ENCODE measurements at places on chromosomes 2 and 18.

GRCh38 chr2:180497621-180498152, 482.7 kb upstream of the UBE2E3 start:
- no peak for DNase-seq

DNA sequence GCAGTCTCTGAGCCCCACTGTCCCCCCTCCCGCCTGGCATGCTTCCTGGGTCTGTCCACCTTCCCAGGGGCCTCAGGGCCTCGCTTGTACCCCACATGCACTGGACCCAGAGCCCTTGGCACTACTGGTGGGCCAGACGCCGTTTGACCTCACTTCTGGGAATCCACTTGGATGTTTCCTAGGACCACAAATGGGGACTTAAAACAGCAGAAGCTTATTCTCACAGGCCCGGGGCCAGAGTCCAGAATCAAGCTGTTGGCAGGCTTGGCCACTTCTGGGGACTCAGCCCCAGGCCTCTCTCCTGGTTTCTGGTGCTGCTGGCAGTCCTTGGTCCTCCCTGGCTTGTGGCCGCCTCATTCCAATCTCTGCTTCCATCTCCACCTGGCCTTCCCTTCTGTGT, 19.6 kb downstream of the ANO7 start:
- no peak for DNase-seq

- DNase-seq: no peak
These were observed 89.9 kb downstream of the INHBB start for GRCh38 chr2:120435671-120436459.

- DNase-seq: peak; percentile 22
These were observed 78.9 kb downstream of the CD8B2 start for GRCh38 chr2:106566050-106566449.

GRCh38 chr2:161039071-161039470, 121.2 kb upstream of the TANK start:
- DNase-seq: no peak

DNA sequence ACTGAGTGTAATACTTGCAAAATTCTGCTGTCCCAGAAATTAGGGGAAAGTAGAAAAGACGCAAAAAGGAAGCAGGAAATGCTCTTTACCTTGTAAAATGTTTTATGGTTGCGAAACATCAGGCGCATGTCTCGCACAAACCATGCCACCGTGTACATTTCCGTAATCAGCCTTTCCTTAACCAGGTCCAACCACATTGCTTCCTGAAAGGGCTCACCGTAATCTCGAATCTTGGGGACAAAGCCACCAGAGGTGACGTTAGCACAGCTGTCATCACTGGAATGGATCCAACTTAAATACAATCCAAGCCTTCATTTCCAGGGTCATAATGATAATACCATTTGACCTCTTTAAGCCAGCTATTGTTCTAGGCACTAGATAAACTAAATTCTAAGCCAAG, 49.3 kb downstream of the SP110 start:
- peak; percentile 52 for DNase-seq

GRCh38 chr18:35029103-35029502, 12.1 kb upstream of the MAPRE2 start:
- DNase-seq: no peak

- no peak for DNase-seq
These were observed 7.6 kb downstream of the POU3F3 start for GRCh38 chr2:104861351-104862057.

GRCh38 chr2:59824314-59824713, 729.1 kb downstream of the BCL11A start:
- no peak for DNase-seq

DNA sequence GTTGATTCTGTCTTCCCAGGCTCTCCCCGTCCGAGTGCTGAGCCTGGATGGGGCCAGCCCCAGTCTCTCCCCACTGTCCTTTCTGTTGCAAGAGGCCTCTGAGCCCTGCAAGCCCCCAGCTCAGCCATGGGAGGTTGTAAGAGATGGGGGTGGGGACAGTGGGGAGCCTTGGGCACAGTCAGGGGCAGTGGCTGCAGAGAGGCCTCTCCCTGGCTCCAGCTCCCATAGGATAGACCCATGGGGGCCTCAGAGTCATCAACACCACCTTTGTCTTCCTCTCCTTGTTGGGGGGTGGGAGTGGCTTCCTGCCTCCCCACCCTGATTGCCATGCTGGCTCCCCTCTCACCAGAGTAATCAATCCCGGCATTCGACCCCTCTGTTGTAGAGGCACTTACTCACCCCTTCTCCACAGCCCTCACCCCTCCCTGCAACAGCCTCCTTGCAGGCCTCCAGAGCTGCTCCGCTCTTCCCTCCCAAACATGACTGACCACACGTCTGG, 37.5 kb upstream of the NPAS2 start:
- no peak for DNase-seq

- no peak for DNase-seq
These were observed 65.3 kb upstream of the OTOS start for GRCh38 chr2:240205772-240206171.

GRCh38 chr2:132519566-132519965, 103.0 kb downstream of the GPR39 start:
- no peak for DNase-seq

DNA sequence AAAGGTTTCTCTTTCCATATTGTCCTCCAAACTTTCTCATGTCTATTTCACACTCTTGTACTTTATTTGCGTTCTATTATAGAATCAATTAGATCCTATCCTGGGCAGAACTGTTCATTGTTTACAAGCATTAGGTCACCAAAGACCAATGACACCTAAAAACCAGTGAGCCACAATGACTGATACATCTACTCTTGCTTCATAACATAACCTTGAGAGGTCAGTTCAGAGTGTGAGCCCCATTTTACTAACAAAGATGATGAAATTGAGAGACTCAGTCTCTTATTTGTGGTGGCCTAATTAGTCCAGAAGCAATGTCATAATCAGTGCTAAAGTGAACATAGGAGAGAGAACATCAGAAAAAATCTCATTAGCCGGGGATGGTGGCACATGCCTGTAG, 248.9 kb upstream of the RBBP8 start:
- DNase-seq: no peak

DNA sequence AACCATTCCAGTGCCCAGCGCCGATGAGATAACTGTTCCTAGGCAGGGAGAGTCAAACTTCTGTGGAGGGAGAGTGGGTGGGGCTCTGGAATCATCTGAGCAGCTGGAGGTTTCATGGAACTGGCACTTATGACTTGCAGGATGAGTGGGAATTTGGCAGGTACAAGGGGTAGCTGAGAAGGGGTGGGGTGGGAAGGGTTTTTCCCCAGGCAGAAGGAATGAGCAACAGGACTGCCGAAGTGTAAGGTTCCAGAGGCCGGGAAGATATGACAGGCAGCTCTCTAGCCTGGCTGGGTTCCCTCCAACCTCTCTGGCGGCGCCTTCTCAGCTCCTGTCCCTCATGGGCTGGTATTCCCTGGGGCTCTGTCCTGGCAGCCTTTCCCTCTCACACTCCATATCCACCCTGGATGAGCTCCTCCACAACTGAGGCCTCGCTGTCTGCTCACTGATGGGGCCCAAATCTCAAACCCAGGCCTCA, 2.5 kb upstream of the TET3 start:
- DNase-seq: no peak

GRCh38 chr2:150697596-150697995, 210.1 kb upstream of the RND3 start:
- no peak for DNase-seq

DNA sequence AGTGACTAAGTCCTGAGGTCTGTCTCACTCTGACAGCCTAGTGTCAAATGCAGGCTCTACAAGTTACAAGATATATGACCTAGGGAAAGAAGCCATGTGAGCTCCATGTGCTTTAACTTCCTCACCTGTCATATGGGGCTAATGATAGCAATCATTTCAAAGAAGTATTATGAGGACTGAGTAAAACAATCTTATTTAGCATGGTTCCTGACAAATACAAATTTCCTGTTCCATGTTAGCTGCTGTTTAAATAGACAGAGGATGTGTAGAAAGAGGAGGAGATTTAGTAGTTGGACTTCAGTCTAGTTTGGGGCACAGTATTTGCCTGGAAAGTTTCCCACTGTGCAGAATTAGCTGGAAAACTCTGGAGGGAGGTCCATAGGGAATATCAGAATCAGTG, 545.8 kb downstream of the CNTNAP5 start:
- no peak for DNase-seq

- DNase-seq: no peak
These were observed 127.1 kb downstream of the ETAA1 start for GRCh38 chr2:67524213-67524612.

DNA sequence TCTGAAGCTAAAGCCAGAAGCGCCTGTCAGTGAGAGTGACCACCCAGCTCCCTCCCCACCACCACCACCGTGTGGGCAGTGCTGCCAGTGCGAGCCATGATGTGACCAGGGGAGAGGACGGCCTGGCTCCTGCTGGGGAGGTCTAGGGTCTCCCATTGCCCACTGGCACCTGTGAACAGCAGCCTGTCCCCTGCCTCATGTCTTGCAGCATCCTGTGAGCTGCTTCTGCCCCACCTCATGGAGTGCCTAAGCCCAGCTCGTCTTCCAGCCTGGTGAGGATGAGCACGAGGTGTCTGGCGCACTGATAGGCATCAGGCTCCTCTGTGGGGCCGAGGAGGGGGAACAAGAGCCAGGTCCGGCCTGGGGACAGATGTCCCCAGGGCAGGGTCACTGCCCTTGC, 61.4 kb downstream of the FAM168B start:
- no peak for DNase-seq

DNA sequence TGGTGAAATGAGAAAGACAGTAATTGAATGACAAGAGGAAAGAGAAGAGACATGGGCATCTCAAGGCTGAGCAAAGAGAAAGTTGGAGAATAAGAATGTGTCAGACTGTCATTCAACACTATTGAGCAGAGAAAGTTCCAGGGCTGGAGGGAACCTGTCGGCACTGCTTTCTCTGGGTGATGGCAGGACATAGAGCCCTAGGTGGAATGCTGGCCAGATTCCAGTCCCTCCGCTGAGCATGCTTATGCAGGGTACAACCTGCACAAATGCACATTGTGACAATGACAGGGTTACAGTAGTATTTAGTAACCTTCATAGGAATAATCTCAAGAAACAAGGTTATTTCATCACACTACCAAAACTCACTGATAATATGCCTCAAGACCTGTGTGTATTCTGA, 582.8 kb downstream of the ADCYAP1 start:
- DNase-seq: no peak

DNA sequence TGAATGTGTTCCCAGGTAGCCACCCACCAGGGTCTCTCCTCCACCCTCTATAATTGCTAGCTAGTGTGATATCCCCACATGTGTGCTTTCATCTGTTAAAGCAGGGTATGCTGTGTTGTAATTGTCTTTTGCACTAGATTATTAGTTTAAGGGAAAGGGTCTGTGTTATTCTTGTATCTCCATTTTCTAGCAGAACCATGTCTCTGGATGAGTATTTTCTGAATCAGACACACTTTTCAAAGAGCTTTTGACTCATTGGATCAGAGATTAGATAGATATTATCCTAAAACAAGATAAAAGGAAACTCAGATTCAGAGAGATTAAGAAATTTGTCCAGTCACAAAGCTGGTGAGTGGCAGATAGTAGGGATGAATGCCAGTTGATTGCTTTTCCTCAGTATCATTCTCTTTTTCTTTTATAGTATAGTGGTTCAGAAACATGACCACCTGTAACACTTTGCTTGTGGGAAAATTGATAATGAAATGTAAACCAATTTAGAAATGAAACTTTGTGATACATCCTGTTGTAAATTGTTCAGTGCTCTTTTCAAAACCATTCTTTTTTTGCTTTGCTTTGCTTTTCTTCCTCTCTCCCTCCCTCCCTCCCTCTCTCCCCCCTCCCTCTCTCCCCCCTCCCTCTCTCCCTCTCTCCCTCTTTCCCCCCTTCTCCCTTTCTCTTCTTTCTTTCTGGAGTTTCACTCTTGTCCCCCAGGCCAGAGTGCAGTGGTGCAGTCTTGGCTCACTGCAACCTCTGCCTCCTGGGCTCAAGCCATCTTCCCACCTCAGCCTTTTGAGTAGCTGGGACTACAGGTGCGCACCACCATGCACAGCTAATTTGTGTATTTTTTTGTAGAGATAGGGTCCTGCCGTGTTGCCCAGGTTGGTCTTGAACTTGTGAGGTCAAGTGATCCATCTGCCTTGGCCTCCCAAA, 7.4 kb downstream of the MIB1 start:
- peak; percentile 25 for DNase-seq

DNA sequence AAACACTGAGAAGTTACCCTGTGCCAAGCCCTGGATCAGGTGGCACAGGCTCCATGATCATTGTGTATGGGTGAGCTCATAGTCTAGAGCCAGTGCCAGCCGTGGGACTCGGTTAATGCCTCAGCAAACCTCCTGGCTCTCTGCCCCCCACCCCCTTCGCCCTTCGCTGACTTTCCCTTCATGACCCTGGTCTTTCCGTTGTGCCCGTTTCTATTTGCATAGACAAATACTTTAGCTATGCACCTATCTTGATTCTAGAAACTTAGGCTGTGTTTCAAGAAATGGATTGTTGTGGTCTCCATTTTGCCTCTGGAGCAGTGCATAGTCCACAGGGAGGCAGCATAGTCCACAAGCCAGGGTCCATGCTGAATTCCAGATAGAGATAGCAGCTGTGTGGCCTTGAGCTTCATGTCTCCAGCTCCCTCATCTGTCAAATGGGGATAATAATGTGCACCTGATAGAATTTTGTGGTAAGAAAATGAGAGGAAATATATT, 44.8 kb upstream of the KDM3A start:
- DNase-seq: no peak

- no peak for DNase-seq
These were observed 50.5 kb downstream of the RAB31 start for GRCh38 chr18:9758624-9759075.

DNA sequence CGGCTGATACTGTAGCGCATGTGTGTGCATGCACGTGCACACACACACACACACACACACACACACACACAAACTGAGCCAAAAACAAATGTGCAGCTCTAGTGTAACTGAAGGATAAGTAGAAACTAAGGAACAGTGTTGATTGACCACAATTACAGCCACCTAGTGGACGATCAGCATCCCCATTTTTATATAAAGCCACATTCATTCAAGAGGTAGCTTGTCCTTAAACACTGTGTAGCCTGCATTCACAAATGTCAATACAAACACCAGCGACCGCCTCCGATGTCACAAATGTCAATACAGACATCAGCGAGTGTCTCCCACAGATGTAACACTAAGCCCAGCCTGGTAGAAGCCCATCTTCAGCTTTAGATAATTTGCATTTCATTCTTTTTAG, 167.4 kb downstream of the PTGR3 start:
- DNase-seq: no peak
